Stimulated activated CD4-positive, alpha-beta T cell treated with anti-CD3 and anti-CD28 coated beads, Interleukin-1b, Interleukin-23, amount 100 ng/mL, for 1 hour (primary cell): ENCODE measurements at places on chromosomes 5 and 9.

GRCh38 chr5:146342882-146343865 lies 4.5 kb downstream of the POU4F3 start:
- no peak for DNase-seq

DNA sequence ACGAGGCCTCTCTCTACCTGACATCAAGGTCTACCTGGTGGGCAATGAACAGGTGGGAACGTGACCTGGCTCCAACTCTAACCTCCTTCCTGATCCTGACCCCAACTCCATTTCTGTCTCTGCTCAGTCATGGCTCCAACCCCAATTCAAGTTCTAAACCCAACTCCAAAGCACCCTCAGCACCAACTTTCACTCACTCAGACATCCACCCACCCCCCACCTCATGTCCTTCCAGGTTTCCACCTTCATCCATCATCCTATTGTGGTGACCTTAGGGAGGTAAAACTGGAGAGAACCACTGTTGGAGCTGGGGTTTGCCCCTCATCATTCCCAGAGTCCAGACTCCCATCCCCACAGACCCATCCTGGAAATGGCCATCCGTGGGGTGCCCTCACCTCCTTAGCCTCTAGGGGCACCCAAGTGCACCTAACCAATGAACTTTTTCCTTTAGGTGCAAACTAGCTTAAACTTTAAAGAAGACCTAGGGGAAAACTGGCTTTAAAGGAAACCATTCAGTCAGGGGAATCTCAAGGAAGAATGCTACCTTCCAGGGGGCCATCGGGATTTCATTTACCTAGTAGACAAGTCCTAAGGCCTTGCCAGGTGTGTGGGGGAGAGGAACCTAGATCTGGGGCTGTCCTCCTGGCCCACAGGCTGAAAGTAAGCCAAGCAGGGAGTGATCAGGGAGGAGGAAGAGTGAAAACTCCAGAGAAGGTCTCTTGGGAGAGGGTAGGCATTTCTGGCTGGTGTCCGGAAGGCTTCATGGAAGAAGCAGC lies 11.3 kb downstream of the RGS14 start:
- no peak for DNase-seq

GRCh38 chr5:82100303-82101077 lies 128.7 kb downstream of the ATG10 start:
- DNase-seq, result no peak

DNA sequence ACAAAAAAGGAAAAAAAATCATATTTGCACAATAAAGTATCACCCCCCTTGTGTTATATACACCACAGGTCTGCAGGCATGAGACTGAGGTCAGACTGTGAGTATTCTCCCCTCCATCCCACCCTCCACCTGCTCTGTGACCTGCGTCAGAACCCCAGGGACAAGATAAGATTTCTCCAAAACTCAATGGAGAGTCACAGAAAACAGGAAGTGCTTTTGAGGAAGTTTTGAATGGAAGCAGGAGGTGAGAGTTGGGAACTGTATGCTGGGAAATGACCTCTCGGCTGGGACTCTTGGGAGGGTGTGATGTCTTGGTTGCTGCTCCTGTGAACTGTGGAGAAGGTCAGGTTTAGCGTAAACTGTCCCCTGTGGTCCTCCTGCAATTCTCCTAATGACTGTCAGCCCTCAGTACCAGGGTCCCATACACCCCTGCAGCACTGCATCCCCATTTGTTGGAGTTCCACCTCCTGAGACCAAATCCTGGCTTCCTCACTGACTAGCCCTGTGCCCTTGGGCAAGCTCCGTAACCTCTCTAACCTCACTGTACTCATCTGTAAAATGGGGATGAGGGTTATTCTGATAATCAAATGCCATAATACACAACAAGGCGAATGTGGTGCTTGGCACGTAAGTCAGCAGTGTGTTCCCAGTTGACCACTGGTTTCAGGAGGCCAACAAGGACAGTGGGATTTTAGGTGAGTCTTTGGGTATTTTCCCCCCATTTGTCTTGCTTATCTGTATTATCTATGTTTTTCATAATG lies 6.9 kb upstream of the CTSL start:
- DNase-seq, result no peak

DNA sequence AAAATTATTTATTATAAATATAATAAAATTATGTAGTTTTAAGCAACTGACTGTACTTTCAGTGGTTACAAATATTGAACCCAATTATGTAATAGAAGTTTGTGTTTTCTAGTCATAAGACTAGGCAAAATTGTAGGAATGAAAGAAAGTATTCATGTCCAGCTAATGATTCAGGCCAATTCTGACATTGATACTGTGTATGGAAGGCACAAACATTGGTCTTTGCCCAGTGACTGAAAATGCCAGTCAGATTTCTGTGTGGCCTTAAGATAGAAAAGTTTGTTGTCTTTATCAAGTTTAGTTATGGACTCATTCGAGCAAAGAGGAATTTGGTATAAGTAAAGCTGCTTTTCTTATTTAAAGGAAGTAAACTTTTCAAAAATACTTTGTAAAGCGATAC lies 60.3 kb downstream of the SLC12A2 start:
- DNase-seq, result no peak

GRCh38 chr5:127840198-127840524 lies 137.0 kb downstream of the CCDC192 start:
- no peak for DNase-seq

DNA sequence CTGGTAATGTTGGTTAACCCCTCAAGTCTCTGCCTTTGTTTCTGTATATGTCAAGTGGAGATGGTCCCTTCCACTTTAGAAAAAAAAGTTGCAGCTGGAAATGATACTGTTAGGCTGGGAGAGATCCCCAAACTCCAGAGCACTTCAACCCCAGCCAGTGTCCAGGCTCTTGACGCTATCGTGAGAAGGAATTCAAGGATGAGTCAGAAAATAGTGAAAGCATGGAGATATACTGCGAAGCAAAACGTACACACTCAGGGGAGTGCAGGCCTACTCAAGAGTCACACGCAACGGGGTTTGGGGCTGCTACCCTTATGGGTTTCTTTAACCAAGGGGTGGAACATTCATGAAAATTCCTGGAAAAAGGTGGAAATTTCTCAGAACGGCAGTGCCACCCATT lies 24.9 kb downstream of the KCNV2 start:
- no peak for DNase-seq

DNA sequence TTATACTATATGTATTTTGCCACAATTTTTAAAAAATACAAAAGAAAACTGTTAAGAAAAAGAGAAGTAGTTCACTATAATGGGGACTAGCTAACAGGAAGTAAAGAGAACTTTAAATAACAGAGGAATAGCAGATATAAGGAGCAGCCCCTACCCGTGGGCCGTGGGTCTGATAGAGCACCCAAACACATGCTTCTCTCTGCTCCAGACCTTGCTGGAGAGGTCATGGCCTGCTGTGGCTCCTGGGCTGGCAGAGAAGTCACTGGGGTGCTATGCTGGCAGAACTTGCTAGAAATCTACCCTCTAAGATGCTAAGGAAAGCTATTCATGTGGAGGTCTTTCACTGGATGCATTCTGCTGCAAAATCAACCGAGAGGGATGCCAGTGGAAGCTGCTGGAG lies 10.0 kb upstream of the TNFAIP8 start:
- no peak for DNase-seq

GRCh38 chr9:95080961-95081647 lies 236.4 kb downstream of the FANCC start:
- no peak for DNase-seq

GRCh38 chr5:2917524-2917923 lies 166.0 kb upstream of the IRX2 start:
- no peak for DNase-seq

GRCh38 chr5:178267245-178267644 lies 34.6 kb upstream of the PHYKPL start:
- DNase-seq, result no peak

GRCh38 chr9:35948901-35949318 lies 9.0 kb downstream of the OR2S2 start:
- no peak for DNase-seq

- DNase-seq, result no peak
These were observed 44.7 kb upstream of the VCAN start for GRCh38 chr5:83426855-83427254.

GRCh38 chr9:15293804-15294316 lies 13.2 kb downstream of the TTC39B start:
- DNase-seq, result no peak

DNA sequence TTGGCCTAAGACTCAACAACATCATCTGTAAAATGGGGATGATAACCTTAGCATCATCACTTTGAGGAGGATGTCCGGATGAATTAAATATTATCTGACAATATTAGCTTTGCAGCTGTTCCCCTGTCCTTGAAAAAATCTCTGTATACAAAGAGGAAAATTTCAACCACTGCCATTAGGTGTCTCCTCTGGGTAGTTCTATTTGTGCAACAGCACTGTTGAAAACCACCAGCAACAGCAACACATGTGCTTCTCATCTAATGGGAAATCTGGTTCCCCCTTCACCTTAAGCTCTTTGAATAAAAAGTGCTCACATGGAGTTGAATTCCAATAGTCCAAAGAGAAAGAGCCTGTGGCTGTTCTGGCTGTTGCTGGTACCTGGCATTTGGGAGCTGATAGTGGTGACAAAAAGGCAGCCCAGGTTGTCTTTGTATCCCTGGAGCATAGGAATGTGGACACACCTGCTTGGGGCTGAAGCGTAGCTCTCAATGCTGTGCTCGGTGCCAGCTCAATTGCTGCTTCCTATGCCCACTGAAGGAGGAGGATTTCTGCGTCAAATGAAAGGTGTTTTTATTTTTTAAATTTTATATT lies 322.1 kb upstream of the MSX2 start:
- DNase-seq, result no peak

- no peak for DNase-seq
These were observed 5.5 kb upstream of the SURF6 start for GRCh38 chr9:133341369-133342068.
